Activated CD8-positive, alpha-beta T cell treated with anti-CD3 and anti-CD28 coated beads, Interleukin-2, amount 10 ng/mL, durations not matched to agents 7 days and 5 days (primary cell): ENCODE measurements at places on chromosomes 4 and X.

DNA sequence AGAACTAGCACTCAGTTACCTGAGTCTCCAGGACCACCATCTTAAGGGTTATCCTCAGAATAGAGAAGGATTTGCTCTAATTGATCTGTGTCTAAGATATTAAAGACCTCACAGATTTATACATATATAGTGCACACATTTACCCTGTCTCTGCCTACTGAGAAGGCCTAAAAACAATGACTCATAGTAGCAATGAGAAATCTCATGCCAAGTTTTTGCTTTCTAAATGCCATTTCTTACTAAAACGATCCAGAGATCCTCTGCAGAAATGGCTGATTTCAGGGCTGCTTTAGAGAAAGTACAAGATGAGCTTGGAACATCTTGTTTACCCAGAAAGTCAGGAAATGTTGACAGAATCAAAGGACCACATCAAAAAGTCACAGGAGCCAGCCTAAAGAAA lies 79.1 kb upstream of the INPP4B start:
- DNase-seq = no peak

- no peak for DNase-seq
Measured at GRCh38 chr4:165784672-165785071, 88.4 kb upstream of the TLL1 start.

GRCh38 chr4:136357556-136357955 lies 1174.7 kb downstream of the PCDH18 start:
- DNase-seq = no peak

DNA sequence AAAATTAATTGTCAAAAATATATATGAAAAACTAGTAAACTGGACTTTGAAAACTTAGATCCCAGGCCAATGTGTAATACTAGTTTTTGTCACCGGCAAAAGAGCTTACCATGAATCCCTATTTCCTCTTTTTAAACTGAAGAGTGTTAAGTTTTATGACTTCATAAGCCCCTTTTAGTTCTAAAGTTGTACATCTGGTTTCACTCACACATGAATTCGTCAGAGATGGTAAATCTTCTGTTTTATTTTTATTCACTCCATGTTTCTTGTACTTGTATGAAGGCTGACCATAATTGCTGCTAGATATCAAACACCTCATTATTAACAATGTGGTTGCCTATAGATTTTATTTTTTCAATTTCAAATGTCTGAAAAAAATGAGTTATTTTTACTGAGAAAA lies 827.9 kb downstream of the PCDH7 start:
- DNase-seq = no peak

DNA sequence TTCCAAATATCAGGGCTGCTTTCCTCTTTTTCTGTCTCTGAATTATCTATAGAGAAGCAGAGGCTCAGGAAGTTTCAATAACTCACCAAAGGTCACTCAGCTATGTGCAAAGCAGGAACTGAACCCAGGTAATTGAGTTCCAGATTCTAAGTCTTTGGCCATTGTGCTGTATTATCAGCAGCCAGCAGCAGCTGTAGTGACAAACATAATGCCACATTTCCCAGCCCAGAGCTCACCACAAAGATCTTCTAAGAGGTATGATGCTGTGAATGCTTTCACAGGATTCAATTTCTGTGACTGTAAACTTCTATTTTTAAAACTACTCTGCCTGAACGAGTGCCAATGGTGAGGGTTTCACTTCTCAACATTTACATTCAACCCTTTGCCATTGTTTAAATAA lies 56.4 kb downstream of the SPOCK3 start:
- DNase-seq = no peak

DNA sequence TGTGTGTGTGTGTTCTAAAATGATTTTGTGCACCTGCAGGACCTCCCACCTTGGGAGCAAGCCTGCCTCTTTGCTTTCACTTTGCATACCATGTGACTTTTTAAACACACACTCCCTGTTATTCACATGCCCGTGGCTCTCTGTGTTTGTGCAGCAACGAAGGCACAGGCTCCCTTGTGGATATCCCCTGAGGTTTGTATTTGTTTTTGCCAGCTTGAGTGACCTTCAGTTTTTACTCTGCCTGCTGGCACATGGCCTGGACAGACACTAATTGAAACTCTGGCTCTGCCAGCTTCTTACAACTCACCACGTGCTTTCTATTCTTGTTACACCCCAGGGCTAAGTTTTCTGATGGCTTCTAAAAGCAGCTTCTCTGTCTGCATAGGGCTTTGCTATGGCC lies 885.8 kb downstream of the SH3BGRL start:
- DNase-seq = no peak

- no peak for DNase-seq
Measured at GRCh38 chrX:37726346-37726745, 40.8 kb downstream of the XK start.

- no peak for DNase-seq
Measured at GRCh38 chrX:2402361-2402690, 98.5 kb downstream of the DHRSX start.

DNA sequence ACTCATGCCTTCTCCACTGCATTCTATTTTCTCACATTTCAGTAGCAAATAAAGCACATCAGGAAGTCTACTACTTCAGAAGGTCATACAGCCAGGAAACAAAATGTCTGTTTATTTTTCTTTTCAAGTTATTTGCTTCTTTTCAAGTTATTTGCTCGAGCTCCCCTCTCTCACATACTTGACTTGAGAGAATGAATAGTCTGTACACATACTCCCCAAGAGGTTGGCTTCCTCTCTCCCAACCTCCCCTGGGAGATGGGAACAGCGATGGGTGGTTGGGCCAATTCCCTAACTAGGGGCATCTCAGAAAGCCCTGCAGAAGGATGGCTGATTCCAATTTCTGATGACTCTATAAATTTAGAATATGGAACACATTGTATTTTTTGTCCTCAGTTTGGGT lies 64.7 kb upstream of the PTPN13 start:
- DNase-seq = no peak
